ENCODE measurements at places on chromosomes 2 and 18.
A peak's percentile ranks its signal among the peaks of the same experiment; 100 is the strongest.

DNA sequence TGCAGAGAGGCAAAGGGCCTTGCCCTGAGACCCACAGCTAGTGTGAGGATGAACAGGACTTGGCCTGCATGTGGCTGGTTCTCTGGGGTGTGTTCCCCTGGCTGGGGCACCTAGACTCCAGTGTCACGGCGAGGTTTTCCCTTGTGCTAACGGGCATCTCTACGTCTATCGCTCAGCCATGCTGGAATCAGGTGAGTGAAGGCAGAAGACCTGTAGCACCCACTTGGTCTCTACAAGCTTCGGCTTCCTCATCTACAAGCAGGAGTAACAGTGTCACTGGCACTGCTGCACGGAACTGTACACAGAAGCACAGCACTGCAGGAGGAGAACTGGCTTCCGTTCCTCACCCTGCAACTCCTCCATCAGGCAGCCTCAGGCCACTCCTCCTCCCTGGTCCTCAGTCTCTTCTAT lies 30.6 kb downstream of the HS1BP3 start:
- no peak for DNase-seq

DNA sequence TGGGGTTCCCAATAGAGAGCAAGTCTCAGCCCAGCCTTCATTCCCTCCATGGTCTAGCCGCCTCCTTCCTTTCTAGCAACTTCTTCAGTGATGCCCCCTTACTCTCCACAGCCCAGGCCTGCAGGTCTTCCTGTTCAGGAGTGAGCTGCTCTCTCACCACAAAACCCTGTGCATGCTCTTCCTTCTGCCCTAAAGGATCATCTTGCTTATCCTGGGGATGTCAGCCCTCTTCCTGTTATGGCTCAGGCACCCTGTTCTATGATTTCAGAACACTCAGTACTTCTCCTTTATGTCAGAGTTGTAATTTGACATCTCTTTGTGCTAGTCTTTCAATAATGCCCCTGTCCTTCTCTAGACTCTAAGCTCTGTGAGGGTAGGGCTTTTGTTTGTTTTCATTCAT lies 19.4 kb downstream of the TMEM178A start:
- DNase-seq = no peak

- DNase-seq = no peak
Observed at GRCh38 chr2:43241558-43241957, 15.2 kb upstream of the ZFP36L2 start.

- DNase-seq = no peak
Observed at GRCh38 chr2:155377266-155377680, 678.8 kb downstream of the KCNJ3 start.

DNA sequence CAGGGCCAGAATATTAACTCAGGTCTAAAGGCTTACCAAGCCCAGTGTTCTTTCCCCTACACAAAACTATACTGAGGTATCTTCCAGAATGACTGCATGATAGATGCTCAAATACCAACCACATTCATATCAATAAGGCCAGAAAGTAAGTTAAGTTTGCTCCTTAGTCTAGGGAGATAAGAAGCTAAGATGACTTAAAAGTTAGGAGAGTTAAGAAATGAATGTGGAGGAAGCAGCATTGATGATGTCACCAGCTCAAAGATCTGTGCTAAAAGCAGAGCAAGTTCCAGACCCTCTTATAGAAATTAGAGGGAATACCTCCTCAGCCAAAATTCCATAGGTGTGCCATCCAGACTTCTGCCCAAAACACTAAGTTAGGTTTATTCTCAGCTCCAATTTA lies 6.1 kb downstream of the PPP4R1 start:
- DNase-seq = no peak

DNA sequence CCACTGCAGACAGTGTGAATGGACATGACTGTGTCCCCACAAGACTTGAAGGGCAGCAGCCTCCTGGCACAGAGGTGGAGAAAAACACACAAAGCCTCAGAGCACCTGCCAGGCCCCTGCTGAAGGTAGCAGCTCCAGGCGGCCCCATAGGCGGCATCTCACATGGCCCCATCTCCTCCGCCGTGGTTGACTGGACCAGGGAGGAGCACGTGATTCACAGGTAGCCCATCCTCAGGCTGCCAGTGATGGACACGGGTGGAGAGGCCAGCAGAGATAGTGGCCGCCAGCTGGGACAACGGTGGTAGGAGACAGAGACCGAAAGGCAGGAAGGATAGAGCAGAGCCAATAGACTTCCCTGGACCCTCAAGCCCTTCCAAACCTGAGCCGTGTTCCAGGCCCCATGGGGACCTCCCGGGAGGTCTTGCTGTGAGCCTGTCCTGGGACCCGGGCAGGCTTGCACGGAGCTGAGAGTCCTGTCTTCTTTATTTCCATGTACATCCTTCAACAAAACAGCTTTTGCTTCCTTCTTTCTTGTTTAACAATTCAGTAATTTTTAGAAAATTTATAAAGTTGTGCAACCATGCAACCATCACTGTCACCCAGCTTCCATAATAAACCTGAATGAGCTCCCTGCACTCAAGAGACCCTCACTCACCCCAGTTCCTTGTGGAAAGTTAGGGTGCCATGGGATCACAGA lies 26.9 kb downstream of the GPR55 start:
- no peak for DNase-seq

GRCh38 chr2:96763511-96764252 lies 3.0 kb downstream of the CNNM4 start:
- DNase-seq = no peak

GRCh38 chr2:188600536-188601210 lies 309.0 kb downstream of the GULP1 start:
- no peak for DNase-seq

- DNase-seq = peak; percentile 91
Observed at GRCh38 chr2:205706769-205707381, 24.6 kb downstream of the NRP2 start.
